ENCODE measurements at places on chromosomes 5 and 9.

GRCh38 chr5:4413996-4414395, 726.1 kb upstream of the ADAMTS16 start:
- no peak for DNase-seq

GRCh38 chr5:142310803-142311202, 14.0 kb downstream of the SPRY4 start:
- DNase-seq, result no peak

DNA sequence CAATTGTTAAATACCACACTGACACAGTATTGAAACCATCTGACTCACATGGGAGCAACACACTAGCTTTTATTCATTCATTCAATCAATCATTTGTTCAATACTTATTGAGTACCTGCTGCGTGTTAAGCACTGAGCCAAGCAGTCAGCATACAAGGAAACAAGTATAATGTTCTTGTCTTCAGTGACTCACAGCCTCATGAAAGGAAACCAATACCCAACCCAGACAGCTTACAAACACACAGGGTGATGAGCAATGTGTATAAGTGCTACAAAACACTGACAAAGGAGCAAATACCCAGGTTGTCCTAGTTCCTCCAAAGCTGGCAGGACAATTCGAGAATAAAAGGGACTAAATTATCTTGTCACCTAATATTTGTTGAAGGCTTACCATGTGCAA, 67.6 kb upstream of the RASEF start:
- DNase-seq, result no peak

GRCh38 chr9:20532584-20532983, 89.7 kb downstream of the MLLT3 start:
- DNase-seq, result no peak

- peak; percentile 80 for DNase-seq
These were observed 141.0 kb downstream of the ST8SIA4 start for GRCh38 chr5:100762108-100762507.

GRCh38 chr9:134618163-134618832, 23.3 kb upstream of the COL5A1 start:
- no peak for DNase-seq

GRCh38 chr5:65157906-65158603, 323.7 kb downstream of the ADAMTS6 start:
- no peak for DNase-seq

- no peak for DNase-seq
These were observed 89.0 kb downstream of the HRH2 start for GRCh38 chr5:175746851-175747250.

All from fibroblast of the aortic adventitia (primary cell).